NCI-H2029 treated with DMSO at 0.1 percent for 48 hours (cell line): ENCODE measurements at places on chromosomes 4 and X.
A peak's percentile ranks its signal among the peaks of the same experiment; 100 is the strongest.

- no peak for DNase-seq
These were observed 26.2 kb downstream of the PRSS12 start for GRCh38 chr4:118326585-118326984.

DNA sequence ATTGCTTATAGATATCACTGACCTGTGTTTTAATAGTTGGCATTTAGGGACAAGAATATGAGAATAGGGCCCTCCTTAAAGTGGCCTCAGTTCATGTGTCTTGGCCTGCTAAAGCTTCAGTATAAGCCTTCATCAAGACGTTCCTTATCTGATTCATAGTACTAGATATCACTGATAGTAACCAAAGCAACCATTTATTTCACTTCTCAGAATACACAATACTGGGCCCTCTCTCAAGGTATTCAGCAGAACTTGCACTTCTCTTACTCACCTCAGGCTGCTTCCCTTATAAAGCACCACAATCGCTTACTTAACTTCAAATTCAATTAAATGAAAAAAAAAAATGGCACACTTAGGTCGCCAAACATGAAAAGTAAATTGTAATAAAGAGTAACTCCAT lies 259.4 kb upstream of the PCDH7 start:
- DNase-seq: no peak

GRCh38 chr4:14361084-14361483 lies 641.2 kb upstream of the CPEB2 start:
- DNase-seq: no peak

DNA sequence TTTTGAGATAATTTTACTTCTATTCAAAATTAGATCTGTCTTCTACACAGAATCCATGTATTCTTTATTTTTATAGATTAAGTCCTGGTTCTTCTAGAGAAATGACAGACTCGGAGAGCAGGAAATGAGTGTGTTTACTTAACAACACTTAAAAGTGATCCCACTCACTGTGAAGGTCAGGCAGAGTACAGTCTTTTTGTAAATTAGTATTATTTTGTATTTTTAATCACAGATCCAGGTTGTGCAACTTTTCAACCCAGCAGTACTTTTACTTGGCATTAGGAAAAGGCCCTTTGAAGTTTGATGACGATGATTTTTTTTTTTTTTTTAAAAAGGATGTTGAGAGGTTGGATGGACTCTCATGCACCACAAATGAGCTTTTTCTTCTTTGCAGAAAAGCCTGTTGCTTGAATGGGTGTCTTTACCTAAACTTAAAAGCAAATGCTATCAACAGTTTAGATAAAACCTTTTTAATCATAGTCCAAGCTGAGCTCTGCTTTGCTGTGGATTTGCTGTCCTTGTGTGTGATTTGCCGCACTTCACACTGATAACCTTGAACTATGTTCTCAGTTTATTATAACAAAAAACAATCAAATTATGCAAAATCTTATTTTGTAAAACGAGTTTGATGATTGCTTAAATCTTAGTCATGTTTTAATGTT lies 114.1 kb downstream of the MXRA5 start:
- DNase-seq: no peak

GRCh38 chrX:55488593-55489313 lies 895 bp downstream of the USP51 start:
- no peak for DNase-seq

DNA sequence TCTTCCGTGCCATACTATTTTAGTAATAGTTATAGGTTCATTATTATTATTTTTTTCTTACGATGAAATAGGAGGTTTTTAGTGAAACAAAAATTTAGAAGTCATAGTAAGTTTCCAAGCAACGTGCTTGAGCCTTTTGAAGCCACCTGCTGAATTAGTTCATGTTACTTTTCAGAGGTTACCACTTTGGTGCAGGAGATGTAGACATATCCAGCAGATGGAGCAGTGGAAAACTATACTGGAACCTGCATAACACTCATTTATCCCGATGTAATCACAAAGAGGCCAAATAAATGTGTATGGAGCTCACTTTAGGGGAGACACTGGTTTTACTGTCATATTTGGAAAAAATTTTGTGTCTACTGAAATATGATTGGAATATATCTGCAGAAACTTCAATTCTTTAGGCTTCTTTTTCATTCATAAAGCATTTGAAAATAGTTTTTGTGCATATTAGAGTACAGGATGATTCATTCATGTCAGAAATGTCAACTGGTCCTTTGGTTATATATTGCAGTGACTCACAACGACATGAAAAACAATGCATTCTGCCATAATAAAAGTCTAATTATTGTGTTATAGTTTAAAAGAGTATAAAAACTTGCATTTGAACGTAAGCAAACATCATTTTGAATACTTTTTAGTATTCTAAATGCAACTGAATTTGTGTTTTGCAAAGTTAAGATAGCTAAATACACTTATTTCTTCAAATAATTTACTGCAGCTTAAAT lies 2182.9 kb upstream of the TENM3 start:
- peak; percentile 0 for DNase-seq

DNA sequence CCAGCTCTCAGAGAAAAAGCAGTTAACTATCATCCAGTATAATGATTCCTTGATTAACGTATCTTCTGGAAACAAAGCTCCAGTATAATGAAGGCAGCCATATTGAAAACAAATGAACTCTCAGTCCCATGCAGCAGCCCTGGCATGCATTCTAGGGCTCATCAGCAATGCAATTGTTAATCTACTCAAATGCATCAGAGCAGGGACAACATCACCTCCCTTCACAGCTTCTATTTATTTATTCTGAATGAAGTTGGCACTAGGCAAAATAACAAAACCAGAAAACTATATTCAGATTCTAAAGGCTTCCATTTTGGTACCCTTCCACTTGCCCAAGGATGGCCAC lies 11.4 kb downstream of the SH3D19 start:
- no peak for DNase-seq

- DNase-seq: no peak
These were observed 18.7 kb upstream of the GLRB start for GRCh38 chr4:157057218-157057617.

DNA sequence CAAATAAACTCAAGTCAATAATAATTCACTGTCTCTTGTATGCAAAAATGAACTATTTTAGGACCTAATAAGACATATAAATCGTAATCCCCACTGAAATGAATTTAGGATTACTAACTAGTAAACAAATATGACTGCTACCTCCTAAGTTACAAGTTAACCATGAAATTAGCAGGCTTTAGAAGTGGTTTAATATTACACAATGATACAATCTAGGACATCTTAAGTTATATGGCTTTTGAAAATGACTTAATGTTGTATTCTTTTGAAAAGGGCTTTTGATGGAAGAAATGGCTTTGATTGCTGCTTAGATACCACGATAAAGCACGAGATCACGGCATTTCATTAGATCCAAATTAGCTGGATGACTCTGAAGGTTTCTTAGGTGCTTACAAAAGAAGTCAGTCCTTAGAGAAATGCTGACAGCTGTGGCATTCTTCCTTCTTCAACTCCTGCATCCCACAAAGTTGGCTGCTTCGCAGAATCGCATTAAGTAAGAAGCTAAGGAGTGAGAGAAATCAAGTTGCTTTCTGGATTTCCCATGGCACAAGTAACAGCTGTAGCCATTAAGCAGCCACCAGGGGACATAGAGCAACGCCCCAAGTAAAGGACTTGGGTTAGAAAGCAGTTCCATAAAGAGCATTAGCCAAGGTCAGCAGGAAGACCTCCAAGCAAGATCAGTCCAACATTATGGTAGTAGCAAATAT lies 6.9 kb downstream of the SLC10A7 start:
- DNase-seq: no peak

- no peak for DNase-seq
These were observed 601 bp upstream of the FGFBP2 start for GRCh38 chr4:15963576-15963975.

DNA sequence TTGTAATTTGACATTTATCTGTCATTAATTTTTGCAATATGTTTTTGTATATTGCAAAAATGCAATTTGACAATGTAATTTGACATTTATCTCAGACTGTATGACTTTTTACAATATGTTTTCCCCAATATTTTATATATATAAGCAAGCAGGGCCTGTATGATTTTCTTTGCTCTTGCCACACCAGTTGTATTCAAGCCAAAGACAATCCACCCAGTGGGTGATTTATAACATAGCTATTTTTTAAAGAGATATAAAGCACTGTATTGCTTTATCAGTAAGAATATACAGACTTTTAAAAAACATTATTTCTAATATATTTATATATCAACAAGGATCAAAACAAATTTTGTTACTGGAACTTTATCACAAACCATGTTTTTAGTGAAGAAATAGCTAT lies 47.3 kb downstream of the SLIT2 start:
- DNase-seq: no peak

DNA sequence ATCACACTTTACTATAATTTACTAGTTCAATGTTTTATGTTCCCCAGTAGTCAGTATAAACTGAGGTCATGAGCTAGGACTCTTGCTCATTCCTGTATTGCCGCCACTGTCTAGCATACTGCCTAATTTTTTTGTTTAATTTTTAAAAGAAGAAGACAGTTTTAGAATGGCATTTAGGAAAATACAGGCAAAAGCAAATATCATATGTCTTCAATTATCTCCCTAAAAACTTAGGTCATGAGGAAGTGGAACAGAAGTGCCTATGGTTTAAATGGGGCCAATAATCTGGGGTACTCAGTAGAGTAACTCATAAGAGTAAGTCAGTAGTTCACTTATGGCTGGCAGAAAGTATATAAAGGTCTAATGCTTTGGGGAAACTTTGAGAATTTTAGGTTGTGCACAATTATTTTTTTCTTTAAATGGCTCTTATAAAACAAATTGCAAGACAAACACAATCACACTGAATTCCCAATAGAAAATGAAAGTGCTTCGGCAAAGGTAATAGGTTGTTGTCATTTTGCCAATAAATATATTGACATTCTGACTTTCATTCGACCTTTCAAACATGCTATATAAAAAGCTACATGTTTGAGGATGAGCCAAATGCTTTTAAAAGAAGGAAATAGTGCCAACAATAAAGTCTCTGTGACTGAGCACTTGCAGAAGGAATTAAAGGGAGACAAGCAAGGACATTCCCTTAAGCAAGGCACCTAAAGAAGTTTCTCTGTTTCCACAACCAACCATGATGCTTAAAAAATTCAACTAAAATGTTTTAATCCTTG lies 390.1 kb downstream of the PDGFC start:
- peak; percentile 29 for DNase-seq

DNA sequence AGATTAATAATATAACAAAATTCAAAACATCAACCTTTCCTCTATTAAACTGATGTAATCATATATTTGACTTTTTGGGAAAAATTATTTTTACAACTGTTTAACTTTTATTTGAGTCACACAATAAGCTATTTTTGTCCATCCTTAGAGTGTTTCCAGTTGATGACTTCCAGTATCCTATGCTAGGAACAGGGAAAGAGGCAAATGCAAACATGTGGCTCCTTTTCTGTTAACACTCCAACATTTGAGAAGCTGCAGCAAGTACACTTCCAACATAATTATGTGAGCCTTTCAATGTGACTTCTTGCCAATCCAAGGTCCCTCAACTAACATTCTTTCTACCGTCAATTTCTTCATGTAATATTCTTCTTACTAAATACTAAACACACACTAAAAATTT lies 117.7 kb downstream of the PPA2 start:
- no peak for DNase-seq

DNA sequence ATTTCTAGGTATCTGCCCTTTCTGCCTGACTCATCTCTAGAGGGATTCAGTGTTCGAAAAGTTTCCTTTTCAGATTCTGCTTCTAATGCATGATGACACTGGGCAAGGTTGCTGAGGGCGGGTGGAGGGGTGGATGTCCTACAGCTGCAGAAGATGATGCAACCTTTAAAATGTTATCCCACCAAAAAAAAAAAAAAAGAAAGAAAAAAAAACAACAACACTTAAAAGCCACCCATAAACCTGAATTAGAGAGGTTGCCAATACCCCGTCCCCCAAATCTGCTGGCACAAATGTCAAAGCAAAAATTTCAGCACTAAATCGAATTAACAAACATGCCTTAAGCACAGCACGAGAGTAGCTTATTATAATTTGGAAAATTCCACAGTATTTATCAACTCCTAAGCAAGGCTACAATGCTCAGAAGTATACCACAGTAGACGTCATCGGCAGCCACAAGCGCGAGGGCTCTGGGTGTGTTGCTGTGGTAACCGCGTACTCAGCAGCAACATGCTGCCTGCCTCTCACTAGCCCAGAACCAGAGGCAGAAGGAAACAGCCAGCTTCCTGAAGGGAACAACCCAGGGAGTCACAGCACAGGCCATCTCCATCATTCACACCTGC lies 167.5 kb upstream of the MAP3K15 start:
- no peak for DNase-seq

DNA sequence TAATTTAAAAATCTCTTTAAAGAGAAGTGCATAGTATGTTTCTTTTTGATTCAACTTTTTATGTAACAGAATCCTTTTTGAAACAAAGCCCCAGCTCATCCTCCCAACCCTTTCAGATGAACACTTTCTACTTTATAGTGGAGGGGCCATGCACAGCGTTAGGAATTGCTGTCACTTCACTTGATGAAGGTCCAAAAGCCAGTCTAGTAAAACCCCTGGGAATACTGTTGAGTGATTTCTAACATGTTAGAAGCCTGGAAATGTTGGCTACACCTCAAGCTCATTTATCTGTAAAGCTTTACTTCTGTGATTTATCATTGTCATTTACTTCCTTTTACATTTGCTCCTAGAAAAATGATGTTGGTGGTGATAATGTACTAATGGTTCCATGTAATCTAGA lies 1608.9 kb upstream of the TENM3 start:
- DNase-seq: no peak

DNA sequence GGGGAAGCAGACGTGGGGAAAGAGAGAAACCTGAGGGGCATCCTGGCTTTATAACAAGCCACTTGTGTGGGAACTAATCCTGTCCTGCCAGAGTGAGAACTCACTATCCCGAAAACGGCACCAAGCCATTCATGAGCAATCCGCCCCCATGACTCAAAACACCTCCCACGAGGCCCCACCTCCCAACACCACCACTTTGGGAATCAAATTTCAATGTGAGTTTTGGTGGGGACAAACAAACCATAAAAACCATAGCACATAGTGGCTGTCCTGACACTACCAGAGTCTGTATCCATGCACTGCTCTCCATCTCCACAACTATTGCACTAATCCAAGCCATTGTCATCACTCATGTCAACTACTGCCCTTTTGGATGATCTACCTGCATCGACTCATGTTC lies 28.5 kb upstream of the SEPTIN6 start:
- DNase-seq: no peak

DNA sequence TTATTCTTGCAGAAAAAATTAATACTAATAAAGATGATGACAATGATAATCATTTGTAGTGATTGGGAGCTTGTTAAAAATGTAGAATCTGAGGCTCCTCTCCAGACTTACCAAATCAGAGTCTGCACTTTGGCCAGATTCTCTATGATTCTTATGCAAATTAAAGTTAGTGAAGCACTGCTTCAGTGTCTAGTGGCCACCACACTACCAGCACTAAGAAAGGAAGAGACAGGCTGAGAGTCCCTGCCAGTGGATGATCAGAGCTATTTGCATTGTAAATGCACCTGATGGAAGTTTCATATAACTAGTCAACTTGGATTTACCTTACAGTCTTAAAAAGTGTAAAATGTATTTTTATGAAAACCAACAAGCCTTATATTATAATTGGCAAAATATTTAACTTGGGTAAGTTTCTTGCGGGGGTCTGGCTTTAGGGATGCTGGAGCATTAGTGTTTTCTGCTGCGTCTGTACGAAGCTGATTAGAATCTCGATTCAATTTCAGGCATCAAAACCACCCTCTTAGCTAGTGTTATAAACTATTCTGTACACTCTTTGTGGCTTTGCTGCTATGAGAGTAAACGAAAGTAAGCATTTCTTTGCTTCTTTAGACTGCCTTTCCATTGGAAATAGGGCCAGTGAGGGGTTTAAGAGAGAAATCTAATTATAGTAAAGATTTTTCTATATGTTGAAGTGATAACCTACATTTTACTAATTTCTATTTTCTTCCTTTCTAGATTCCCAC lies 114.1 kb downstream of the TLL1 start:
- no peak for DNase-seq
